ENCODE measurements at places on chromosomes 2 and 18.
A peak's percentile ranks its signal among the peaks of the same experiment; 100 is the strongest.

- no peaks in the 10 kb centered on the region for H3K36me3 ChIP-seq
- no peak overlapping the region for H3K27ac ChIP-seq
- H3K4me3 ChIP-seq: no peak overlapping the region
- DNase-seq: no peak
- peaks cover 6% of the 10 kb centered on the region for H3K4me1 ChIP-seq
Observed at GRCh38 chr2:102331311-102331980, 20.1 kb downstream of the IL1RL1 start.

DNA sequence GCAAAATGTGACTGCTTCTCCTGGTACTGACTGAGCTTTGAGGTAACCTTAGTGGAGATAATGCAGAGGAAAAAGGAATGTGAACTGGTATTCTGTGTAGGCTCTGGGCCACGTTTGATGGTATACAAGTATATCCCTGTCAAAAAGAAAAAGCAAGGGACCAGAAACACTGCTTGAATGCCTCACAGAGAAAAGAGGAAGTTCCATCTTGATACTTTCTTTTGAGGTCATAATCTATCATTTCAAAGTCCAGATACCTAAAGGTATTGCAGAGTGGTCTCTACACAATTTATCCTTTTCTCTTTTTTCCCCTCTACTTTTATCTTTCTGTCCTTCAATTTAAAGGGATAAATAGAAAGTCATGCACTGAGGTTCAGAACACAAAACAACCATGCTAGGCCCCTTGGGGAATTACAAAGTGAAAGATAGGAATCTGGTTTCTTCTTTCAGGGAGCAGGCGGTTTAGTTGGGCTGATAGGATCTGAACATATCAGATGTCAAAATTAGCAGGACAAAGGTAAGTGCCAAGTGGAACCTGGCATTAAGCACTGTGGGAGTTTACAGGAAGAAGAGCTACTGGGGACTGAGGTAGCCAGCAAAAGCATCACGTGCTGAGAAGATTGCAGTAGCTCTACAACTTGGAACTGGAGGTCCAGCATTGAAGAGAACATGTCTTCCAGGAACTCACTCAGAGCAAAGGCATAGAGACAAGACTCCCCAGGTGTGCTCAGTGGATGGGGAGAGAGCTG, 121.2 kb downstream of the LYPD6 start:
- H3K27ac ChIP-seq: no peak overlapping the region
- DNase-seq: no peak
- H3K4me1 ChIP-seq: no peaks in the 10 kb centered on the region
- no peaks in the 10 kb centered on the region for H3K36me3 ChIP-seq
- no peak overlapping the region for H3K4me3 ChIP-seq

GRCh38 chr18:69209761-69210160, 190.9 kb upstream of the DOK6 start:
- no peaks in the 10 kb centered on the region for H3K36me3 ChIP-seq
- H3K27me3 ChIP-seq: no peaks in the 10 kb centered on the region
- no peak overlapping the region for H3K27ac ChIP-seq
- no peak overlapping the region for H3K4me3 ChIP-seq
- no peak for DNase-seq

DNA sequence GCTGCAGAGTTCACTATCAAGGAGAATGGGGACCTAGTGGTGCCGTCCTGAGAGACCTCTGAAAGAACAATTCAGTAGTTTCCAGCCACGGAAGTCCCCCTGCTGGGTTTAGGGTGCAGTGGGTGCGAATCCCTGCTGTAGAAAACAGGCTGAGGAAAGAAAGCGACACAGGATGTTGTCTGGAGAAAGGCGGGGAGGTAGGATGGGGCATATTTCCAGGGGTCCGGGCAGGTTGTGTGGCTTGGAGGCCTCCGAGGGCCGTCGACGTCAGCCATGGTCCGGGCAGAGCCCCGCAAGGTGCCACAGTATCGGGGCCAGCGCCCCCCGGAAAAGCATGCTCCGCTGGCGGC, 807 bp upstream of the CREB1 start:
- no peaks in the 10 kb centered on the region for H3K27me3 ChIP-seq
- H3K4me1 ChIP-seq: peaks cover 3% of the 10 kb centered on the region
- H3K27ac ChIP-seq: peak overlapping the region; percentile 96
- no peak for DNase-seq
- peak overlapping the region; percentile 80 for H3K4me3 ChIP-seq
- H3K36me3 ChIP-seq: no peaks in the 10 kb centered on the region

GRCh38 chr2:40096360-40096759, 317.3 kb upstream of the THUMPD2 start:
- peak overlapping the region; percentile 91 for H3K27ac ChIP-seq
- H3K4me3 ChIP-seq: no peak overlapping the region
- peaks cover 55% of the 10 kb centered on the region for H3K4me1 ChIP-seq
- DNase-seq: peak; percentile 86

GRCh38 chr18:926946-927345, 22.3 kb downstream of the ADCYAP1 start:
- H3K4me1 ChIP-seq: no peaks in the 10 kb centered on the region
- H3K4me3 ChIP-seq: no peak overlapping the region
- H3K27me3 ChIP-seq: peaks cover 10% of the 10 kb centered on the region

GRCh38 chr2:86648681-86649080, 25.0 kb upstream of the RNF103 start:
- H3K36me3 ChIP-seq: no peaks in the 10 kb centered on the region
- no peak overlapping the region for H3K27ac ChIP-seq
- H3K27me3 ChIP-seq: no peaks in the 10 kb centered on the region
- no peaks in the 10 kb centered on the region for H3K4me1 ChIP-seq

DNA sequence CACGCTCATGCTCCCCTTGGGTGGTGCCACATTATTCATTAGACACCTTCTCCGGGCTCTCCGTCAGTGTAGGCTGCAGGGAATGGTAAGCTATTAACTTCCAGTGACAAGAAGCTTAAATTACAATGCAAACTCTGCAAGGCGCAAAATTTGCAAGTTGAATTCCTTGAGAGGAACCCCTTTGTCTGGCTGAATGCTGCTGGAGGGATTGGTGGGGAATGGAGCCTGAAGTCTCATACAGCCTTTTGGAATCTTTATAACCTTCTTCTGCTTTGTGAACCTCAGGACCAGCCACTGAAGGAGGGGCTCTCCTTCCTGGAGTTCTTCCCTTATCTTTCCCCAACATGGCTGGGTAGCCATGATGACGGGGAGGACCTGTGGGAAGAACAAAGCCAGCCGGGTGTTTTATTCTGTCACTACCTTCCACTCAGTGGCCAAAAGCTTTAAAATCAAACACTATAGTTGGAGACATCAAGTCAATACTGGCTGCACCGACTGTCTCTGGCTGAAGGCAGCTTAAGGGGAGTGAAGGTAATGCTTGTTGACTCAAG, 220.9 kb upstream of the EPHA4 start:
- no peaks in the 10 kb centered on the region for H3K4me1 ChIP-seq
- H3K27ac ChIP-seq: no peak overlapping the region
- H3K36me3 ChIP-seq: no peaks in the 10 kb centered on the region
- no peak overlapping the region for H3K4me3 ChIP-seq

DNA sequence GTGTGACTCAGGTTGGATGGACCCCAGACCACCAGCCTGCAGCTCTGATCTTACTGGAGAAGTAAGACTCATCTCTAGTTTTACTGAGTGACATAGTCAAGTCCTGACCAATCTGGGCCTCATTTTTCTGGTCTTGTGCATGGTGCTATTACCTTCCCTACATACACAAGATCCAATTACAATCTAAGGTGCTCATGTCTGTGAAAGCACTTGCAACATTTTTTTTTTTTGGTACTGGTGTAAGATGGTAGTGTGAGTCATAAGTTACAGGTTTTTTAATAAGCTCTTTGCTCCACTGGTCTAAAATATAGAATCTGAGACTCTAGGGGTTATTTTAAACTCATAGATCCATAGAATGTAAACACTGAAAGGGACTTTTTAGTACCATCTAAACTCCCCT, 117.3 kb upstream of the EFEMP1 start:
- DNase-seq: no peak
- H3K36me3 ChIP-seq: no peaks in the 10 kb centered on the region
- H3K27me3 ChIP-seq: no peaks in the 10 kb centered on the region
- no peaks in the 10 kb centered on the region for H3K4me1 ChIP-seq
